Hematopoietic multipotent progenitor cell treated with erythropoietin and hydrocortisone succinate and interleukin-3 and kit ligand, for 8 days (in vitro differentiated cells): ENCODE measurements at places on chromosomes 4 and X.

- DNase-seq: no peak
Observed at GRCh38 chrX:66050140-66050569, 10.3 kb upstream of the VSIG4 start.

DNA sequence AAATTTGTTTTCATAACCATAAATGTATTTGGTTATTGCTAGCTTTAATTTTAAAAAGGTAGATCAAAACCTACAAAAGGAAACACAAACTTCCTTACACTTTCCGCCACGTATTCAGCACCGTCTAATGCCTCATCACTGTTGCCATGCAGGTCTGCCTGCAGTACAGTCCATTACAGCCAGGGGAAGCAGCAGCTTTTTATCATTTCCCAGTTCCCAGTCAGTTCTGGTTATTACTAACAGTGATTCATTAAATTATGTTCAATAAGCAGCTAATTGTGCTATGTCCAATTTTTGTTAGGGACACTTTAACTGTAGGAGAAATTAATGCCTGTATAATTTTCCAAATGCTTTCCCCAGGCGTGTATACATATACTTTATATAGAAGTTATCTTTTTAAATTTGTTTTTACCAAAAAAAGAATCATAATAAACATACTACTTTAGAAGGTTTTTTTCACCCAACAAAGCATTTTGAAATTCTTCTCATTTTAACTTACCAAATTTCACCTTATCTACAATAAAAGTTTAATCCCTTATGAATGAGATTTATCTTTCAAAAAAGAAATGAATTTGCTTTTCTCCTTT is 93.3 kb downstream of the ANXA3 start:
- DNase-seq: peak; percentile 86

- peak; percentile 79 for DNase-seq
Observed at GRCh38 chr4:169604131-169604900, 8.1 kb downstream of the NEK1 start.

GRCh38 chr4:189032606-189033338 is 893.5 kb downstream of the TRIML1 start:
- DNase-seq: no peak

- no peak for DNase-seq
Observed at GRCh38 chrX:107273795-107274194, 67.4 kb downstream of the DNAAF6 start.

DNA sequence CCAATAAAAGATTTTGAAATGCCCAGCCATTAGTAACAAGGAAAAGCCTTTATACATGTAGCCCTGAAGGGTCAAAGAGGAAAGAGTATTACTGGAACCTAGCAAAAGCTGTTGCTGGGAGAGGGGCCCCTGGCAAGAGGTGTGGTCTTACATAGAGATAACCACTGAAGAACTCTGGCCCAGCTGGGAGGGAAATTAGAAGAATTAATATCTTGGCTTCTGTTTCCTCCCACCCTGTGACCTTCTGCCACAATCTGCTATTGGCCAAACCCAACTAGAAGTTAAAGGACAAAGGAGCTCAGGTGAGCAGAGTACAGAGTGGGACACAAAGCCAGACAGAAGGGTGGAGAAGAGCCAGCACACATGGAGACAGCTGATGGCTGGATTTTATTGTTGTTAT is 39.3 kb upstream of the CCNG2 start:
- DNase-seq: no peak

- no peak for DNase-seq
Observed at GRCh38 chr4:87865288-87865687, 32.5 kb downstream of the MEPE start.

DNA sequence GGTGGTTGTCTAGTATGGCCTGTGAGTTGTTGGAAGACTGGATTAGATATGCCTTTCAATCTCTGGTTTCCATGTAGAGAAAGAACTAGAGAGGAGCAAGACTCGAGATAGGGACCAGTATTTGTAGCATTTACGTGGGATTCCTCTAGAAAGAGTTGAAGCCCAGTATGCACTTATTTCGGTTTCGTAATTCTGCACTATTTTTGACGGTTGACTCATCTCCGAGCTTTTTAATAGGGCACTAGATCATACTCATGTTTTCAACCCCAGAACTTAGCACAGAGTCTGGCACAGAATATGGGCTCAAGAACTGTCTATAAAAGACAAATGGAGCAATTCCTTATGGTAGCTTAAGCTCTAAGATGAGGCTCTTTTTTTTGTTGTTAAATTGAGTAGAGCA is 15.7 kb downstream of the HELT start:
- no peak for DNase-seq

- no peak for DNase-seq
Observed at GRCh38 chr4:25729564-25729963, 73.9 kb downstream of the SLC34A2 start.

DNA sequence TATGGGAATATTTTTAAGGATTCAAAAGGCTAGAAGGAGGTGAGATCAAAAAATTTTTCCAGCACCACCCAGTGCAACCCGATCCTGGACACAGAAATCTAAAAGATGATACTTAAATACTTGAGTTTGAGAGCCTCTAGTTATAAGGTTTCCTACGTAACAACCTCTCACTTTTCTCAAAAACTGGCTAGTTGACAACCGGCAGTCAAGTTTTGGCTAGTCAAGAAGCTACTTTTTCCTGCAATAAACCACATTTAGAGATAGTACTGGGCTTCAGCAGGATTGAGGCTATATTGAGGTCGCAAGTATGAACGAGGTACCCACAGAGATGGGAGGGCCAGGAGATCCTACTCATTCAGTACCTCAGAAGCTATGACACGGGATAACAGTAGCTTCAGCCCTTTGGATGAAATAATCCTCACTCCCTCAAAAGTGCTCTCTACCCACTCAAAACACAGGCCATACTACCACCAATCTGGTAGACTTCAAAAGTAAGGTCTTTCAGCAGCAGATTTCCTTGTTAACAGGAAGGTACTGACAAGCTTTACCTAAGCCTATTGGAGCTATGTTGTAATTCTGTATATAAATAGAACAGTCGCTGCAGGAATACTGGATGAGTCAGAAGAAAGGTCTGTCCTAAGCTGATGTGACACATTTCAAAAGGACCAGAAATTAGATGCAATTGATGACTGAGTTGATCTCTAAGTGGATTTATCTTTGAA is 1.5 kb upstream of the TSPAN5 start:
- DNase-seq: no peak

- DNase-seq: peak; percentile 34
Observed at GRCh38 chrX:75156531-75156945, 455 bp upstream of the ABCB7 start.

GRCh38 chr4:84631573-84631972 is 48.6 kb downstream of the CDS1 start:
- no peak for DNase-seq

DNA sequence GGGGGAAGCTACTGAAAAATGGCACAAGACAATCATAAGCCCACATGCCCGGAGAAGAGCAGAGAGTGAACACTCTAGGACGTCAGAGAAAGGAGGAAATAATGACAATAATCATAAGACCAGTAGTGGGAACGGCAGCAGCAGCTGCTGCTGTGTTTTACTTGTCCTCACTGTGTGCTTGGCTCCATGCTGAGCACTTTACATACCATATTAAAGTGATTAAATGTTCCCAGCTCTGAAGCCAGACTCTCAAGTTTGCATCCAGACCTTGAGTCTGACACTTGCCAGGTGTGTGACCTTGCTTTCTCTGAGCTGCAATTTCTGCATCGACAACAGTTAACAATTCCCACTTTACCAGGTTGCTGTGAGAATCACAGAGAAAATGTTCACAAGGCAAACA is 255.4 kb downstream of the SPANXN1 start:
- DNase-seq: no peak

DNA sequence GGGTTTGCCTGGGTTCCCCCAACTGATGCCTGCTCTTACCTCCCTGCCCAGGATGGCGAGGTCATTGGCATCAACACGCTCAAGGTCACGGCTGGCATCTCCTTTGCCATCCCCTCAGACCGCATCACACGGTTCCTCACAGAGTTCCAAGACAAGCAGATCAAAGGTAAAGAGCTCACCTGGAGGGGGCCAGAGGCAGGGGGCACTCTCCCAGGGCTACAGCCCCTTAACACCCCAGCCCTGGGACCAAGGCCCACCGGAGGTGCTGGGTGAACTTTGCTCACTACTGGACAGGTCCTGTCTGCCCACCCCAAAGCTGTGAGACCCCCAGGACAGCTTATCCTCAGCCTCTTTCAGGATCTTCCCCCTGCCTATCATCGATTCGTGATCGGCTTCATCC is 24.5 kb downstream of the HTRA3 start:
- no peak for DNase-seq

GRCh38 chr4:59971952-59972351 is 1228.2 kb upstream of the ADGRL3 start:
- DNase-seq: no peak

- no peak for DNase-seq
Observed at GRCh38 chrX:536616-537015, 94.0 kb upstream of the SHOX start.

DNA sequence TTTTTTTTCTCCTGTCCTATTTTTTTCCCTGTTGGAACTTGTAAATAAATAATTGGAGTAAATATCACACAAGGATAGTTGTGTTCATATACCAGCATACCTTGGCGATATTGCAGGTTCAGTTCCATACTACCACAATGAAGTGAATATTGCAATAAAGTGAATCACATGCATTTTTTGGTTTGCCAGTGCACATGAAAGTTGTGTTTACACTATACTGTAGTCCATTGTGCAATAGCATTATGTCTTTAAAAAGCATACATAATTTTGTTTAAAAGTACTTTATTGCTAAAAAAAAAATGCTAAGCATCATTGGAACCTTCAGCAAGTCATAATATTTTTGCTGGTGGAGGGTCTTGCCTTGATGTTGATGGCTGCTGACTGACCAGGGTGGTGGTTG is 88.6 kb downstream of the GSTCD start:
- DNase-seq: no peak

DNA sequence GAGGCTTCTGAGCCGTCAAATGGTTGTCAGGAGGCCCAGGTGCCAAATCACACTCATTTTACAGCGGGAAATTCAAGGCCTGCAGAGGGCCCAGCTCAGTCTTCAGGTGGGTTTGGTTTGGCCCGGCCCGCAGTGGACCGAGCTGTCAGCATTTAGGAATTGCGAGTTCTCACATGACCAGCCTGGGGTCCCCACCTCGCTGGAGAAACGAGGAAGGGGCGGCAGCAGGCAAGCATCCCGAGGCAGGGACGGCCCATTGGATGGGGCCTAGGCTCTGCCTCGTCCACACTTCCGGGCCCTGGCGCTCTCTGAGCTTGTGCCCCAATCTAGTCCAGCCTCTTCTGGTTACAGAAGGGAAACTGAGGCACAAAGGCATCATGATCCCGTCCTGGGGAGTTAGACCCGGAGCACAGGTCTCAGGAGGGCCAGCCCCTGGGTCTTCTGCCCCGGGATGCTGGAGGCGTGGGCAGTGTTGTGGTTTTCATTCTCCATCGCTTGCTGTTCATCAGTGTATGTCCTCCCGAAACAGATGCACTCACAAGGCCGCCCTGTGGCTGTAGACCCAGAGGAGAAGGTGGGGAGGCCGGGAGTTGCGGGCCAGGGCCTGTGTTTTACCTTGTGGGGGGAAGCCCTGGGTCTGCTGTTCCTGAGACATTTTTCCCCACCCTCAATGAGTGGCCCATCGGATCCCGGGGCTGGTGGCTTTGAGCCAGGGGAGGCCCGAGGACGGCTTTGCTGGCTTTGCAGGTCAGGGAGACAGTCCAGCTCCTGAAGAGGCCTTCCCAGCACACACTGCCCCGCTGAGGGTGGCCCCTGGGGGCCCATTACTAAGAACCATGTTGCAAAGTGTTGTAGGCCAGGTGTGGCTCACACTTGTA is 8.9 kb downstream of the PSAPL1 start:
- no peak for DNase-seq

DNA sequence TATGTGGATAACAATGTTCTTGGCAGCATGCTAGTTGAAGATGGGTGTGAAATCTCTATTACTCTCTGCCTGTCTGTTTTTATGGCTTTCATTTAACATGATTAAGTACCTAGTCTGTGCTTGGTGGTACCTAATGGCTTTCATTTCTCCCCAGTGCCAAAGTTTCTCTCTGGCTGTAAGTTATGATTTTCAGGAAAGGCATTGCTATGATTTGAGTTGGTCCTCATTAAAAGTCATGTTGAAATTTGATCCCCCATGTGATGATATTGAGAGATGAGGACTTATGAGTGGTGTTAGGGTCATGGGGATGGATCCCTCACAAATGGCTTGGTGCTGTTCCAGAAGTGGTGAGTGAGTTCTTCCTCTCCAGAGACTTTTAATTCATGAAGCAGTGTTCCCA is 162.4 kb upstream of the IL15 start:
- no peak for DNase-seq

DNA sequence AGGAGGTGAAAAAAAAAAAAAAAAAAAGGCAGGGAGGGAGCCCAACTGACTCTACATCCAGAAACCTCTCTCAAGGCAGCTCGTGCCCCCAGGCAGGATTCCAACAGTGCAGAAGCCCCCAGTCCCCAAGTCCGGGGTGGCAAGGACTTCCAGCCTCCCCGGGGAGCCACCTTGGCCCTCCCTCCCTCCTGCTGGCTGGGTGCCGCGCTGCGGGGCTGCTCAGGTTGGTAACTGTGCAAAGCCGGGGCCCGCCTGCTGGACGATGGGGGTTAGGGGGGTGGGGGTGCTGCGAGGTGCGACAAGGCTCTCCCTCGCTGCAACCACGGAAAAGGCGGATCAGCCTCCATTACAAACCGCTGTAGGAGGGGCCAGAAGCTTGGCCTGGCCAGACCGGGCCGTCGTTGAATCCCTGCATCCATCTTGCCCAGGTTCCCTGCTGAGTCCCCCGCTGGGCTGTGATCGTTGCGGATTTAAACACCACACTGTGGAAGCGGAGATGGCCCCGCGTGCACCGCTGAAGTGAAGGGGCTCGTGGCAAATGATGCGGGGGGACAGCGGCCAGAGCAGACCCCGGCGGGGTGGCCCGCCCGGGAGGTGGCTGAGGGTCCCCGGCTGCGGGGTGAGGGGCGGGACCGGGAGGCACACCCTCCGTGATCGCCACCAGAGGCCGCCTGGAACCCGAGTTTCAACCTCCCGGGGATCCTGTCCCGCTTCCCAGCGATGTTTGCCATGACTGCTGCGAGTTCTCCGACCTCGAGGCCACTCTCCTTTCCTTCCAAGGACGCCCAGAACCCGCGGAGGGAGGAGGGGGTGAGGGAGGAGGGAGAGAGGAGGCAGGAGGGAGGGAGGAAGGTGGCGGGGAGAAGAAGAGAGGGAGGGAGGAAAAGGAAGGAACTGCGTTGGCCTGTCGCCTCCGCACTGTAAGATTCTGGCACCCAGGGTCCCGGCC is 58.0 kb upstream of the DDX3X start:
- peak; percentile 33 for DNase-seq

GRCh38 chr4:183330841-183331240 is 8.6 kb upstream of the CLDN24 start:
- no peak for DNase-seq

DNA sequence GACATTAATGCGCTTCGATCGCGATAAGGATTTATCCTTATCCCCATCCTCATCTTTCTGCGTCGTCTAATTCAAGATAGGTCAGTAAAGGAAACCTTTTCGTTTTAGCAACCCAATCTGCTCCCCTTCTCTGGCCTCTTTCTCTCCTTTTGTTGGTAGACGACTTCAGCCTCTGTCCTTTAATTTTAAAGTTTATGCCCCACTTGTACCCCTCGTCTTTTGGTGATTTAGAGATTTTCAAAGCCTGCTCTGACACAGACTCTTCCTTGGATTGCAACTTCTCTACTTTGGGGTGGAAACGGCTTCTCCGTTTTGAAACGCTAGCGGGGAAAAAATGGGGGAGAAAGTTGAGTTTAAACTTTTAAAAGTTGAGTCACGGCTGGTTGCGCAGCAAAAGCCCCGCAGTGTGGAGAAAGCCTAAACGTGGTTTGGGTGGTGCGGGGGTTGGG is 528 bp upstream of the FGF2 start:
- no peak for DNase-seq

GRCh38 chr4:142977182-142977581 is 131.1 kb upstream of the INPP4B start:
- DNase-seq: no peak

GRCh38 chrX:153901753-153902140 is 2.7 kb upstream of the AVPR2 start:
- DNase-seq: no peak
